ENCODE measurements at places on chromosomes 12 and 14.
A peak's percentile ranks its signal among the peaks of the same experiment; 100 is the strongest.

DNA sequence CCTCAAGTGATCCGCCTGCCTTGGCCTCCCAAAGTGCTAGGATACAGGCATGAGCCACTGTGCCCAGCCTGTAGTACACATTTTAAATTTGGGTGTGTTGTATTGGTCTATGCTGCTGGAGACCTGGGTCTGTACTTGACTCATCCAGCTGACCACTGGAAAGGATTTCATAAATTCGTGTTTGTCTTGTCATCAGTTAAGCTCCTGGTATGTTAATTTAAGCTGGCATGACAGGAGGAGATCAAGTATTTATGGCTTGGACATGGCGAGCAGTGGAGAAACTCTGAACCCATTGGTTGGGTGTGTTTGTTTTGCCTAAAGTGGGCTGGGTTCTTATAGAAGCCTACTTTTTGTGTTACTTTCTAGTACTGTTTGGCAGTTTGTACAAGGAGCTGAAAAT, 24.2 kb downstream of the YY1 start:
- DNase-seq: no peak

- DNase-seq: no peak
Observed at GRCh38 chr12:43852744-43853143, 16.9 kb downstream of the TMEM117 start.

- DNase-seq: no peak
Observed at GRCh38 chr14:55125403-55125802, 3.6 kb upstream of the LGALS3 start.

DNA sequence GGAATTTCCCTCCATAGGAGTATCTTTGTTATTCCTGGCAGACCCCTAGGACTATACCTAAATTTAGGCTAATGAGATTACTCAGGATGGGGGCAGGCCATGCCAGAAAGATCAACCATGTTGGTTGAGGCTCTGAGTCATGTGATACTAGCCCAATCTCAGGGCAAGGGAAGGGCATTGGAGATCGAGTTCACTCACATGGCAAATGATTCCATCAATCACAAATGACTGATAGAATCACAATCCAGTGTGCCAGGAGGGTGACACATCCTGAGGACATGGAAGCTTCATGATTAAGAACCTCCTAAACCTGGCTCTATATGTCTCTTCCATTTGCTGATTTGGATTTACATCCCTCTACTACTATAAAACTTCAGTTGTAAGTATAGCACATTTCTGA, 182.3 kb downstream of the NTF3 start:
- no peak for DNase-seq

GRCh38 chr12:1845886-1846285, 25.5 kb downstream of the LRTM2 start:
- DNase-seq: no peak

DNA sequence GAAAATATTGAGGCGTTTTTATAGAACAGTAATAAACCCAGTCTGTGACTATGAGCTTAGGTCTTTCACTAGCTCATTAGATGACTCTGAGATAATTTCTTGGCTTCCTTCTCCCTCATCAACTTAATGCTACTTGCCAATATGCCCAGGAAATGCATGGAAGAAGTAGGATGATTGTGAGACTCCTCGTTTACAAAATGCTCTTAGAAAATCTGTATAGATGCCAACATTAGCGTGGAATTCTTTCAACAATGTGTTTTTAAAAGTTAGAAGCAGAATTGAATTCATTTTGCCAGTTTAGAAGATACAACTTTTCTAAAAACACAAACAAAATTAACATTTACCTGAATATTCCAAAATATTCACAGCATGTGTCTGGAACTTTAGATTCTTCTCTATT, 424.6 kb downstream of the BTG1 start:
- DNase-seq: no peak

- DNase-seq: no peak
Observed at GRCh38 chr12:9951026-9951675, 19.0 kb upstream of the CLEC2A start.

- no peak for DNase-seq
Observed at GRCh38 chr14:106518054-106518943, 991.9 kb downstream of the TMEM121 start.

DNA sequence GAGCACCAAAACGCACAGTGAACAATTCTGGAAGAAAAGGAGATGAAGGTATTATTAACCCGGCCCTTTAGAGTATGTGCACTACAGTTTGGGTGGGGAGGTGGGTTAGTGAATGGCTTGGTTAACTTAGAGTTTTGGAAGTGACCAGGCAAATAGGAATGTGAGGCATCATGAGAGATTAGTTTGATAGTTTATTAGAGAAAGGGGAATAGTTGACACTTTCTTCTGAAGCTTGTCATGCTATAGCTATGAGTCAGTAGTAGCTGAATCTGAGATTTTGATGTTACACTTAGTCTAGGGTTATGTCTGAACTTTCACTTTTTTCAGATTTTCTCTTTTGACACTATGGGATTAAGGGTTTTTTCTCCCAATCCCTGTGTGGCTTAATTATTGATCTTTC, 567.2 kb downstream of the SNAPC1 start:
- no peak for DNase-seq

DNA sequence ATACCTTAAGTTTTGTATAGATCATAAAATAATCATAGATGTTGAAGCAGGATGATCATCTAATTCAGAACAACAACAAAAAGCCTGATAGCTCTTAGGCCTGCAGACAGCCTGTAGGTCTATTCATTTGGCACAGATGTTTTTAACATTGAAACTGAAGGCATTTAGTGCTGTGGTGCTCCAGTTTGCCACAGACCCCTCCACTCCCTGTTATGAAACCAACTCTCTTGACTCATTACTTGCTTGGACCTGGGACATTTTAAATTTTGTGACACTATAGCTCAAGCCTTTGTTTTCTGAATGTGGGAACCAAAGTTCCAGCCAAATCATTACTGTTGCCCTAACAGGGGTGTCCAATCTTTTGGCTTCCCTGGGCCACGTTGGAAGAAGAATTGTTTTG, 9.1 kb downstream of the PRKCH start:
- no peak for DNase-seq

GRCh38 chr14:75279763-75280290, 1.2 kb downstream of the FOS start:
- peak; percentile 65 for DNase-seq

- DNase-seq: no peak
Observed at GRCh38 chr12:57150400-57151000, 3.1 kb upstream of the LRP1-AS start.

Data from ELF-1 (cell line).